Activated CD4-positive, CD25-positive, alpha-beta regulatory T cell treated with anti-CD3 and anti-CD28 coated beads, Interleukin-2, amount 50 U/mL, for 72 hours (primary cell): ENCODE measurements at places on chromosomes 5 and 9.

DNA sequence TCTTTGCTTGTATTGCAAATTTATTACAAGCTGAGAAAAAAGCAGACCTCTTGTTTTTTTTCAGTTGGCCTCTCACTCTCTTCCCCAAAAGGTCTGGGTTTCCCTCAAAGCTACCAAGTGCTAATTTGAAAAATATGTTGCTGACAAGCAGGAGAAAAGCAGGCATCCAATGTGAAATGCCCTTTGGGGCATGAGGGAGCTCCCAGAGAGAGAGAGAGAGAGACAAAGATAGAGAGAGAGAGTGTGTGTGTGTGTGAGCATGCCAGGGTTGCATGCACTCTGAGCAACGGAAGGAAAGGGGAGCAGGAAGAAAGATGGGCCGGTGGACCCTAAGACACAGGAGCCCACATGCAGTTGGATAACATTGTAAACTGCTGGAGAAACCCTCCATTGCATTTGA is 358.4 kb downstream of the TMEM38B start:
- no peak for DNase-seq

DNA sequence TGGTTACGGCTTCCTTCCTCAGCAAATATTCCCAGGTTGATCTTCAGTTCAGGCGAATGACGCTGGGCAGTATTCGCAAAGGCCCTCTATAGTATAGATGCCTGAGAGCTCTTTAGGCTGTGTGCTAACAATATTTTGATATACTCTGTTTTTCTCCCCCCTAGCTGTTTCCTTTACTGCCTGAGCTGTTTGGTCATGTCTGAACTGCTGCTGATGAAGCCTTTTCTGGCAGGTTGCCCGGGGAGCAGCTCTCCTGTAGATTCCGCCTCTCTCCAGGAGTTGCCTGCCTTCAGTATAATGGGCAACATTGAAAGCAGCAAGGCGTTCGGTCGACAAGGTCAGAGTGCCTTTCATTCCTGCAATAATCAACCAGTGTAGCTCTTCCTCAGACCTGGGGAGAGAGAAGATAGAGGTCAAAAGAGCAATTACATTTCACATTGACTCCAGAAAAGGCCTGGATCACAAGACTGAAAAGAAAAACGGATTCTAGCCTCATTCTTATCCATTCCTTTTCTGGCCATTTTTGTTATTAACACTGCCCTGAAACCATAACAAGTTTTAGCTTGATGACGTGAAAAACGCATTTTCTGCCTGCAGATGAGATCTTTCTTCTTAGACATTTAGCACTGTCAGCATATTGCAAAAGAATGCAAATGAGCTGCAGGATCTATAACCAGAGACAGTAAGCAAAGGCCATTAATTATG is 60.1 kb upstream of the ZNF608 start:
- DNase-seq: no peak

DNA sequence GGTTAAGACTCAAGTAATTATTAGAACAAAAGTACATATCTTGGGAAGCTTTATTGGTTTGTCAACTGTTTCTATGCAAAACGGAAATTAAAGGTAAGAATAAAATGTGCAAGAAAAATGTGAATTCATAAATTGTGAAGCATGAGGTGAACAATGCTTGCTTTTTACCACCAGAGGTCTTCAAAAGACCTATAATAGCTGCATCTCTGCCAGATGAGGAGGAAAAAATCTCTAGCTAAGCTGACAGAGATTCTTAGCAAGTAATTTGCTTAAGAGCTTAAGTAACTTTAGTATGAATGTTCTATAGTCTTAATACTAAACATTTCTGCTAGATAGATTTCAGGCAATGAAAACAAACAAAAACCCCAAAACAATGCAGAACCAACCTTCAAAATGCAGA is 54.1 kb downstream of the MRPS30 start:
- DNase-seq: no peak

GRCh38 chr9:69649566-69650250 is 22.5 kb downstream of the APBA1 start:
- DNase-seq: no peak

DNA sequence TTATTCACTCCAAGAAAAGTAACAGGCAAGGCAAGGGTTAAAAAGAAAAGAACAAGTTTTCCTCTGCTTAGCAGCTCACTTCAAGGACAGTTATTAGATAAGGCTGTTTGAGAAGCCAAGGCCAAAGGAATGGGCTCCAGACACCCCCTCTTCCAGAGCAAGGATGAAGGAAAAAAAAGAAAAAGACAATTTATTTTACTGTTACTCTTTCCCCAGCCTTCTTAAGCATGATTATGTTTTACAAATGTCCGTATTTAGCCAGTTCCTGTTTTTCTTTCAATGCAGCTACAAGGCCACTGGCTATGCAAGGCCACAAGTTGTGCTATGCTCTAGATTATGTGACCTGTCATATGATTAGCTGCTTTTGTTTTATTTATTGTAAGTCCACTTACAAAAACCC is 106.5 kb upstream of the SIMC1 start:
- DNase-seq: no peak

GRCh38 chr5:63154476-63155309 is 576.1 kb downstream of the LRRC70 start:
- DNase-seq: no peak

- DNase-seq: peak; percentile 88
These were observed 5.7 kb upstream of the SEC16A start for GRCh38 chr9:136488247-136489214.

DNA sequence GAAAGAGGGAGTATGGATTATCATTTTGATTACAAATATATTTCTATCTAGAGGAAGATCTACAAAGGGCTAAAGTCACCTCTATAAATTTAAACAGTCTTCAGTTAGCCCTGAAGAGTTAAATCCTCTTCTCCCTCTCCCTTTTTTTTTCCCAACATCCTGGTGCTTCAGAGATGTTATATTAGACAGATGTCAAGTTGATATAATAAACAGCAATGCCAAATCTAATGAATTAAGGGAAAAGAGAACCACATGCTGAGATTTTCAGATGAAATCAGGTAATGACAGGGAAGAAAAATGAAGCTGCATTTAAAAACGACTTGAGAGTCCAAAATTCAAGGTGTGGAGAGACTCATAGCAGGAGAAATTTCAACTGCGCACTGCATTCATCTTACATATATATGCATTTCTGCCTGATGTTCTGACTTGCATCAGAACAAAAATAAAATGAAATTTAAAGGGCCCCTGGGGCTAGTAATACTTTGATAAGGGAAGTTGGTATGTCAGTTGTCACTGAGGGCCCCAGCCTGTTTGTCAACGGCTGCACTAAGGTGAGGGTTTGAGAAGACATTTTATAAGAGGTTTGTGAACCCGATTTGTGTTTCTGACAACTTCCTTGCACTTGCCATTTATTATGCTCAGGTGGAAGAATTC is 338.9 kb upstream of the PANK3 start:
- no peak for DNase-seq

DNA sequence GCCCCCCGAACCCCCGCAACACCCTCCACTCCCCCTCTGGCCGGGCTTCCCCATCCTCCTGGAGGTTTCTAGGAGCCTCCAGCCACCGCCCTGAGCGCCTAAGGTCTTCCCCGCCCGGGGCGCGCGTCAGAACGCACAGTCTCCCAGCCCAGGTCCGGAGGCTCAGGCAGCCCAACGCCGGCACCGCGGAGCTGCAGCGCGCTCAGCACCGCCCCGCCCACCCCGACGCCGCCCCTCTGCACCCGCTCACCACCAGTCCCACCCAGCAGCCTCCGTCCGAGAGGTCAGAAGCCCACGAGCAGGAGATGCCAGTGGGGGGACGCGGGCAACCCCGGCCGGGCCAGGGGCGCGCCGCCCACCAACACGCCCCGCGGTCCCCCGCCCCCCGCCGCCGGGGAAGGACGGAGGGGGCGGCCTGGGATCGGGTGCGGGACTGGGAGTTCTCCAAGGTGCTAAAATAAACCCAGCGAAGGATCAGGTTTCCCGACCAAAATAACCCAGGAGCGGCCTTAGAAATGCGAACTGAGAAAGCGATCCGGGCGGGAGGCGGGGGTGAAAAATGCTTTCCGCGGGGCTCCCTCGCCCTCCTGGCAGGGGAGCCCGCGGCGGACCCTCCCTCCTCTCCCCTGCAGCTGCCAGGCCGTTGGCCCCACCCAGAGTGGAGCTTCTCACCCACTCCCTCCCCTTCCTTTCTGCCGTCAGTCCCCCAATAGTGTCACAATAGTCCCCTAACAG is 6.5 kb upstream of the FAM78A start:
- no peak for DNase-seq

DNA sequence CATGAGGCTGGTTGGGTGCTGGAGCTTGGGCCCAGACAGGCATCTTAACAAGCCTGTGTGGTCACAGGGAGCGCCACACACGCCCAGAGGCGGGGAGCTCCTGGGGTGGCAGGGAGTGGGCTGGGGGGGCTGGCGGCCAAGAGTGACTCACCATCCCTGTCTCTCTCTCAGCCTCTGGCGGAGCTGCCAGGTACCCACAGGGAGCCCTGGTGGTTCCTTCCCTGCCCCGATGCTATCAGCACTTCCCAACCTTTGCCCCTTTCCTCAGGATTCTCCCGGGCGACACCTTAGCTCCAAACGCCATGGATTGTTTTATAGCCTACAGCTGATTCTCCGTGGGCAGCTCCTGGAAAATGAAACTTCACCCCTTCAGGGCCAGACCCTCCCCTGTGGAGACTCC is 5.5 kb downstream of the SLC9A3 start:
- no peak for DNase-seq

DNA sequence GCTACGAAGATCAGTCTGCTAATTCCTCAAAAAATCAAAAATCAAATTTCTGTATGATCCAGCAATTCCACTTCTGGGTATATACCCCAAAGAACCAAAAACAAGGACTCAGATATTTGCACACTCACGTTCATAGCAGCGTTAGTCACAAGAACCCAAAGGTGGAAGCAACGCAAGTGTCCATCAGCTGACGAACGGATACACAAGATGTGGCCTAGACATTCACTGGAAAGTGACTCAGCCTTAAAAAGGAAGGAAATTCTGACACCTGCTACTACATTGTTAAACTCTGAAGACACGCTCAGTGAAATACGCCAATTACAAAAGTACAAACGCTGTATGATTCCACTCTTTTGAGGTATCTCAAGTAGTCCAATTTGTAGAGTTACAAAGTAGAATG is 93.3 kb downstream of the OTULIN start:
- DNase-seq: no peak

DNA sequence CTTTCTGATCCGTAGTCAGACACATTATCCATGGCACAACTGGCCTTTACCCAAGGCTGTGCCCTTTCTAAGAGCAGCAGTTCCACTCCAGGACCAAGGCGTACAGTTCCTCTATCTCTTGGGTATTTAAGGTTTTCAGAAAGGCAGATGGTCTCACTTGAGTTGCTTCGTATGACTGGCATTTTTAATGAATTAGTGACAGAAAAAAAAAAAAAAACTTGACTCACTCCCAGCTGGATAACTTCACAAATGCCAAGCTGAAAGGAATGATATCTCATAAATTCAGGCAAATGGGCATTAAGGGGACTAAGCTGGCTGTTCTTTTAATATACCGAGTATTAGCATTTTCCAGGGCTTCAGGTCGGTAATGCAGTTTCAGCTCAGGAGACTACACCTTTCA is 60.7 kb downstream of the SLC24A2 start:
- no peak for DNase-seq

DNA sequence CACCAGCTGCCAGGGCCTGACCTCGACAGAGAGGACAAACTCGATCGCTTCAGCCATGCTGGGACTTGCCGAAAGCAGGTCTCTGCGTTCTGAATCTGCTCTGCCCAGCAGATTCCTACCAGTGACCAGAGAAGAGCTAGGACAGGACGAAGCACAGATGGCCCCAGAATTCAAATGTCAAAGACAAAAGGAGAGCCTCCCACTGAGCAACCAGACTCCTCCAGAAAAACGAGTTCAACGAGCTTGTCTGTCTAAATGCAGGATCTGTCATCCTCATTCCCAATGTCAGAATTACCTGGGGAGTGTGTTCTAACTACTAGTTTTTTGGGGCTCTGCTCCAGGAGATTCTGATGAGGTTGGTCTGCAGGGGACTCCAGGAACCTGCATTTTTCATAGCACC is 13.4 kb downstream of the AK8 start:
- no peak for DNase-seq

GRCh38 chr5:66812291-66812690 is 216.1 kb downstream of the MAST4 start:
- no peak for DNase-seq

DNA sequence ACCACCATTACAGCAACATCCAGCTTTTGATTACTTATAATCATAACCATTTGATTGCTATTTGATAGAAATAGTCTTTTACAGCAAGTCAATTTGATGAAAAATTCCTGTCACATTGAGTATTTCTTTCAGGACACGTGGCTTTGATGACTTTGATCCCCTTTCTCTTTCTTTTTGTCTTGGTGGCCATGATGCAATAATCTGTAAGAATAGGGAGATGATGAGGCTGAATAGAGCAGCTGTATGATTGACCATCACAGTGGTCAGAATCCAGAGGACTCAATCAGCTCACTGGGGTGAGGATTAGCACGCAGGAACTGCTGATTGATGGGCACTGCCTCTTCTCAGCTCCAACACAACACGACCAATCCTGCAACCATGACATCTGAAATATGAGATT is 262.7 kb downstream of the PARP8 start:
- DNase-seq: no peak

DNA sequence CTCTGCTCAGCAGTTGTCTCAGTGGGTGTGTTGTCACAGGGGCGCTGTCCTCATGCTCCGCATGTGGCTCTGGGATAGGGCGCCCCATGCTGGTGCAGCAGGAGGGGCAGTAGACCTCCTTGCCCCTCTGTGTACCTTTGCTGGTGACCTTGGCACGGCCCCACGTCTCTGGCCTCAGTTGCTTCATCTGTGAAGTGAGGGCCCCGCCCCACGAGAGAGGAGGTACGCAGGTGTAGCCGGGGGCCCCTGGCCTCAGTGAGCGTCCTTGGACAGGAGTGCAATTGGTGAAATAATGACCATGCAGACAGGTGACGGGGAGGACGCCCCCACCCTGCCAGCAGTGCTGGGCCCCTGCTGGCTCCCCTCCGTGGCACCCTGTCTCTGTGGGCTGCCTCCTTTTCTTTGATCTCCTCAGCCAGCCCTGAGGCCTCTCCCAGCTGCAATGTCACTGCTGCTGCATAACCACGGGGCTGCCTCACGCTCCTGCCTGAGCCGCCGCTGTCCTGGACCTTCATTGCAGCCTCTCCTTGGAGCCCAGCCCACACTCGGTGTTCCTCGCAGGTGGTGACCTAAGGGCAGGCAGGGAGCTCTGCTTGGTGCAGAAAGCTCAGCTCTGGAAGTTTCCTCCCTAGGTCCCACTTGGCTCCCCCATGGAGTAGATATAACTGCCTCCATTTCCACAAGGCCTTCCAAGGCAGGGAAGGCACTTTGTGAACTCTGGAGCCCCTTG is 57.3 kb downstream of the PHF2 start:
- no peak for DNase-seq

- DNase-seq: no peak
These were observed 307.4 kb downstream of the RAB3C start for GRCh38 chr5:58890265-58890664.

GRCh38 chr9:33222031-33222430 is 17.9 kb upstream of the SPINK4 start:
- DNase-seq: no peak
